Kidney (tissue), 22 donors: ENCODE measurements at places on chromosomes 13 and 19. TPM values are rescaled to one million over a fixed set of nuclear protein-coding genes. Genes with fewer than 3 reads are reported as not detected.

DNA sequence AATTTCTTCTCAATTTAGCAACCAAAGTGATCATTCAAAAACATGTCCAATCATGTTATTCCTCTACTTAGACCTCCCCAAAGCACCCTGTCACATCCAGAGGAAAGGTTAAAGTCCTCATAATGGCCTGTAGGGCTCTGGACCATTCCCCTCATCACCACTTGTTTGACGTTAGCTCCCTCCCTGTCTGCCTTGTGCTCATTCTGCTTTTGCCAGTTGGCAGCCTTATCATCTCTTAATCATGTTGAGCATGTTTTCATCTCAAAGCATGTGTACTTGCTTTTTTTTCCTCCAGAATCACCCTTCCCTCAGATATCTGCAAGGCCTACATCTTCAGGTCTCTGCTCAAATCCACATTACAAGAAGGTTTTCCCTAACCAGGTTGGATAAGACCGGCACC, 25.9 kb downstream of the UBAC2 start:
- DNase-seq: no peak

- no peak for DNase-seq
Measured at GRCh38 chr13:32135056-32135390, 103.4 kb downstream of the FRY start.

CYSLTR2 gene
- total RNA-seq: 1.4 TPM

GRCh38 chr19:54696117-54696548, 28.1 kb upstream of the KIR3DL3 start:
- DNase-seq: no peak

DNA sequence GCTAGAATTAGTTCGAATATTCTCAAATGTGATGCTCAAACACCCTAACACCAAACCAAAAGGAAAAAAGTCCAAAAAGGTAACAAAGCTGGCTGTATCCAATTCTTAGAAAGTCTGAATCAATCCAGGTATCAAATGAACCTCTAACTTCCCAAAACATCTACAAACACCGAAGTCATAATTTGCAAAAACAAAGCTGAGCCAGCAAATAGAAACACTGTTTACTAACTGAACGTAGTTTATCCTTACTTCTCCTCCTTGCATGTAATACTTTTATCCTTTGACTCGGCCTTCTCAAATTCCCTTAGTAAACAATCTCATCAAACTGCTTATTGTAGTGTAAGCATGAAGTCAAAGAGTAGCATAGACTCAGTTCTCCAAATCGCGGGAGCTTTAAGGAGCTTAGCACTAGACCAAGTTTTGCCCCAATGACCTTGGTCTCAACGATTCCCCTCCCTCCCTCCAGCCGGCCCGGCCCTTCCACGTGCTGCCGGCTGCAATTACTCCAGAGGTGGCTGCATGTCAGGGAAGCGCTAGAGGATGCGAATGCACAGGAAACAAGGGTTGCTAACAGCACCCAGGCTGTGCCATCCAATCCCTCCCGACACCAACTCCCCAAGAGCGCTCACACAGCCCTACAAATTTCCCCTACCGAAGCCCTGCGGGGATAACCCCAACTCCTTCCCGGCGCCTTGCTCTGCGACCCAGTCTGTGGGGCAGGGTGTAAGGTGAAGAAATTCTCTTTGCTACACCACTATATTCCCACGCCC, 693 bp downstream of the XPO4 start:
- peak; percentile 74 for DNase-seq

- DNase-seq: no peak
Measured at GRCh38 chr19:28829762-28830161, 383.2 kb downstream of the UQCRFS1 start.

C19orf85 gene
- not detected for total RNA-seq

DNA sequence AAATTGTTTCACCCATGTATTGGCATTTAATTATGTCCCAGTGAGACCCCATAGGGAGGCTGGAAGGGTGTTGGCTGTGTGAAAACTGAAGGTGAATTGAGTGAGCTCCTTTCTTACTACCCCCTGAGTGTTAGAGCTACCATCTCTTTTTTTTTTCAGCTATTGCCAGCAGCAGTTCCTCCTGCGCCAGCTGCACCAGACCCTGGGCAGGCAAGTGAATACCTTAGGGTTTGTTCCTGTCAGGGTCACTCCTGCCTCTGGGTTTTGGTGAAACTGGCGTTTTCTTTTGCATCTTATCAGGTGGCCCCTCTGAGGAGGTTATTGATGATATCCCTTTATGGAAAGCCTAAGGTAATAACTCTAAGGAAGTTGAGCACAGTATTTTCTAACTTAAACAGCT, 25.5 kb downstream of the CEACAM8 start:
- no peak for DNase-seq

DNA sequence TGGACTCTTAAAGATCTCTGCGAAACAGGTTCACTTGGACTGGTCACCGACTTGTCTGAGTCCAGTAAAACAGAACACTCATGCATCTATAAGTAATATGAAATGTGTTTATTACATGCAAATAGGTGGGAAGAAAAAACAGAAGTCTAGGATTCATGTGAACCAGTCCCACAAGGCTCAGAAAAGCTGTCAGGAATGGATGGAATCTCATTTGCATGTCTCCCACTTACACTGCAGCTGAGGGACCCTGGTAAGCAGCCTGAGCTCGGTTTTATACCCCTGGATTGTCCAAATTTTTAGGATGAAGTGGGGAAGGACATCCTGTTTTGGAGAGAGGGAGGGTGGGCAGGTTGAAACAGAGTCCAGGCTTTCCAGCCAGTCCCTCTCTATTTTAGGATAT, 1545.1 kb upstream of the PCDH20 start:
- DNase-seq: no peak

PGLYRP2 gene
- total RNA-seq: not detected

CRX gene
- not detected for total RNA-seq

FLT1 gene
- 45.7 TPM for total RNA-seq

GRCh38 chr19:9166846-9167245, 11.9 kb upstream of the OR7D2 start:
- no peak for DNase-seq

MTUS2 gene
- 0.06 TPM for total RNA-seq

ACTMAP gene
- total RNA-seq: 8.7 TPM

DNA sequence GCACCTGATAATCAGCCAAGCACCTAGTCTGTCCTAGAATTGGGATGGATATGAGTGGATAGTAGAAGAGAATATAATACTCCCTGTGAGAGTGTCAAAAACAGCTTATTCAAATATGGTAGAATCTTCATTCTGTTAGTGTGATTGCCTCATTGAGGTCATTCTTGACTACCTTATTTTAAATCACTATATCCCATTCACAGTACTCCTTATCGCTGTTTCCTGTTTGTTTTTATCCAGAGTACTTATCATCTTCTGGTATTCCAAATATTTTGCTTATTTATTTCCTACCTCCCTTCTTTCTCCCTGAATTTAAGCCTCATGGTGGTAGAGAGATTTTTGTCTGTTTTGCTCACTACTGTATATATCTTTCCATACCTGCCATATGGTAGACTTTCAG, 9.9 kb downstream of the NDFIP2 start:
- DNase-seq: no peak

GRCh38 chr19:19372656-19373416, 32.6 kb upstream of the GATAD2A start:
- no peak for DNase-seq

- no peak for DNase-seq
Measured at GRCh38 chr19:54803410-54803809, at the start of gene KIR2DL4. TSS of gene KIR2DL4 (plus strand) at chr19:54803610. CDS start at chr19:54803652, 42 bp downstream.

C1QTNF9B gene
- total RNA-seq: not detected

ZNF565 gene
- 4.6 TPM for total RNA-seq

DNA sequence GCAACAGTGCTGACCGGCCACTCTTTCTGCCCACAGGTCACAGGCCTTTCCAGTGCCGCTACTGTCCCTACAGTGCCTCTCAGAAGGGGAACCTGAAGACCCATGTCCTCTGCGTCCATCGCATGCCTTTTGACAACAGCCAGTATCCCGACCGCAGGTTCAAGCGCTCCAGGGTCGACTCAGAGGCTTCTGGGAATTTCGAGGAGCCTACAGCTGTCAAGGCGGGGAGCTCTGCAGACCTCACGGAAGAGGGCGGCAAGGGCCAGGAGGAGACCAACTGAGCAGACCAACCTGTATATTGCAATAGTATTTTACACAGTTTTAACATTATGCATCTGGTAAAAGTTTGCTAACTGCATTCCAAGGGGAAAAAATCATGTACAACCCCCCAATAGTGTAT, 338.5 kb downstream of the ZNF536 start:
- peak; percentile 49 for DNase-seq

ARID3A gene
- 16.9 TPM for total RNA-seq
